ENCODE measurements at places on chromosomes 2 and 18.

DNA sequence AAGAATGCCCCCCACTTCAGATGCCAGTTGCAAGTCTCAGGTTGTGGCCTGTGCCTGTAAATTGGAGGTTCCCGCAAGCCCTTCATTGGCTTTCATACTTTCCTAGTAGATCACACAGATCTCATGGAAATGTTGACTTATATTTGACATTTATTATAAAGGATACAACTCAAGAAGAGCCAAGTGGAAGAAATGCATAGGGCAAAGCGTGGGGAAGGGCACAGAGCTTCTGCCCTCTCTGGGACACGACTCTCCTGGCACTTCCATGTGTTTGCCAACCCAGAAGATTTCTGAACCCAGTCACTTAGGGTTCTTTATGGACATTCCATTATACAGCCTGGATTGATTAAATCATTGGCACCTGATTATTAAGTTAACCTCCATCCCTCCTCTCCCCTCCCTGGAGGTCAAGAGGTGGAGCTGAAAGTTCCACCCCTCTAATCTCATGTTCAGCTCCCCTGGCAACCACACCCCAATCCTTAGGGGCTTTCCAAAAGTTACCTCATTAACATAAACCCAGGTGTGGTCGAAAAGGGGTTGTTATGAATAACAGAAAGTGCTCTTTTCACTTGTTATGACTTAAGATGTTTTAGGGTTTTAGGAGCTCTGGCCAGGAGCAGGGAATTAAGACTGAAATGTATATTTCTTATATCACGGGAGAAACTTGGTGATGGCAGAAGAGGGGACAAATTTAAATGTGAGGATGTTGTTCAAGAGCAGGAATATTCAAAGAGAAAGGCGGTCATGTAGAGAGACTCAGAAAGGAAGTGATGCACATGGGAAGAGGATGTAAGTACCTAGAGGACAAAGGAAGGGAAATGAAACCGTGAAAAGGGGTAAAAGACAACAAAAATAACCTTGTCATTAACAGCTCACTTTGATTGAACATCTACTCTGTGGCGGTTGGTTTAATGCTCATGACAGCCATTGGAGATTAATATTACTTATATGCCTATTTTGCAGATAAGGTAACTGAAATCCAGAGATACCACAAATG lies 31.8 kb downstream of the SP100 start:
- no peak for DNase-seq

- no peak for DNase-seq
Observed at GRCh38 chr2:99414566-99414965, 75.3 kb downstream of the REV1 start.

DNA sequence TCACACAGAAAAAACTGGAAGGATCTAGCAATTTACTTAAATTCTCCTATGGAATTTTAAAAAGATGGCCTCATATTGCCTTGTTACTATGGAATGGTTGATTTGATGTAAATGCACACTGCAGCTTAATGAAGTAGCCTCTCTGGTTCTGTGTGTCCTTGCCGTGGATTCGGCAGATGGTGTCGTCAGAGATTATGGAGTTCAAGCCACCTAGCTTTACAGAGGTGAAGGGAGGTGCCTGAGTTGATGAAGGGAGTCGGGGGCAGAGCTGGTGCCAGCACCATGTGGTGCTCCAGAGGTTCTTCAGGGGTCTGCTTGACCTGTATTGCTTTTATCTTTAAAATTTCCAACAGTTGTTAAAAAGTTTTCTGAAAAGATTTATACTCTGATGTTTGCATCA lies 48.8 kb downstream of the ASAP2 start:
- DNase-seq: no peak

- no peak for DNase-seq
Observed at GRCh38 chr2:230674966-230675672, 37.5 kb upstream of the CAB39 start.

DNA sequence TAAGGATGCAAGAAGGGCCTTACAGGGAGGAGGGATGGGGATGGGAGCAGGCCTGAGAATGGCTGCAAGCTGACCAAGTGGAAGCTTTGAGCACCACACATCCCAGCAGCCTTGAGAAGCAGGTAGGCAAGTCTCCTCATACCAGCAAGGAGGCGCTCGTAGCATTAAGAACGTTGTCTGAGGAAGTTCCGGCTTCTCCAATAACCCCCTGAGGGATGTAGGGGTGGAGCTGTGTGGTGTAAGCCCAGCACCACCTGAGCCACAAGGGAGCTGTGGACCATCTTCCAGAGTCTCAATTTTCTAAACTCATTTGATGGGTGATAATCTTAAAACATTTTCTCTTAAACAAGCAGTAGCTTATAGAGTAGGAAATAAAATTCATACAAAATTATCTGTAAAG lies 50.6 kb downstream of the ST3GAL5 start:
- DNase-seq: no peak

GRCh38 chr2:174138161-174138560 lies 110.2 kb downstream of the OLA1 start:
- DNase-seq: peak; percentile 17

DNA sequence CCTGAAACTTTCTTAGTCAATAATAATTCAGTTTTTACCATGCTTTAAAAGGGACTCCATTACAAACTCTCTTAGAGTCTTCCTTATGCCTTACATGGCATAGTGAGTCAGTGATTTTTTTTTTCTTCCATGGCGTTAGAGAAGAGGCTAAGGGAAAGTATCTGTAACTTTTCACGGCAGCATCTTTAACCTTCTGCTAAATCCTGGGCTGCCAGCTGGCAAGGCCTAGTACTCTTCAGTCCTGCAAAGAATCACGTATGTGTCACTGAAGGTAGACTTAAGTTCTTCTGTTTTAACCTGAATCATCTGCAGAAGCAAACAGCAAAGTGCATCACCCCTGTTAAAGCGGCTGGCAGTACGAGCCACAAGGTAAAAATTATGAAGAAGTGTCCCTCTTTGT lies 286.3 kb upstream of the FN1 start:
- DNase-seq: no peak

- no peak for DNase-seq
Observed at GRCh38 chr2:239959059-239959971, 65.8 kb downstream of the NDUFA10 start.

DNA sequence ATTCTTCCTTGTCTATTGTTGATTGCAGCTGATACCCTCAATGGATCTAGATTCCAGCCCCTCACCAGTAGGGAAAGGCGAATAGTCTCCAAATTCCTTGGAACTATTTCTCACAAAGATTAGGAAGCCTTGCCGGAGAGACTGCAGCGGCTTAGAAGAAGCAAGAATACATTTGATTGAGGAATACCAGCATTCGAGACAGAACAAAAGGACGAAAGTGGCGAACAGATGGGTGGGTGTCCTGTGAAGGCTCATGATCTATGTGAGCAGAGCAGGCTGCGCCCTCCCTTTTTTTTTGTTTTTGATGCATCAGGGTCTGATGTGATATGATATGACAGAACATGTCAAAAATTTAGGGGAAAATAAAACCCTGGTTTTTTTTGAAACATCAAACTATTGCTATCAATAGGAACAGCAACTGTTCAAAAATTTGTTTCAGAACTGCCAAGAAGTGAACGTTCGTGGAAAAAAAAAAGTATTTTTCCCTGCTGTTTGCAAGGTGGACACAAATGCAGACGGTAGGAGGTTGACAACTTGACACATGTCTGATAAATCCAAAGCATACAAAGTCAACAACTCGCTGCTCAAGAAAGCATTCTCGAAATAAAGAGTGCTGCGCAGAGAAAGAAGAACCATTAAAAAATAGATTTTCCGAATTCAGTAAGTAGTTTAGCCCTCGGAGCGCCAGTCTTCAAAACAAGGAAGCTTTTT lies 49.1 kb downstream of the PTGR3 start:
- no peak for DNase-seq

DNA sequence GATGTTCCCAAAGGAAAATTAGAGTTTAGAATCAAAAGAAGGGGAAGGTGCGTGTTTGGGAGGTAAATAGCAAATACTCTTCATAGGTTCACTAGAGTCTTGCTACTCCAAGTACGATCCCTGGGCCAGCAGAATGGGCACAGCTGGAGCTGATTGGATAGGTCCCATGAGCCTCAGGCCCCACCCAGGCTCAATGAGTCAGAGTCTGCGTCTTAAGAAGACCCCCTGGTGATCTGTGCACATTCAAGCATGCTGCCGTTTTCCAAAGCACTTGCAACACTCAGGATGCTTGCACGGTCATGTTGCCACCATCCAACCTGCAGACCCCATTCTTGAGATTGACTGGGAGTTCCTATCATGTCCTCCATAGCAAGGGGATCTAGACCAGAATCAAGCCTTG lies 40.5 kb downstream of the ABCG8 start:
- no peak for DNase-seq

- no peak for DNase-seq
Observed at GRCh38 chr2:150752229-150752628, 264.8 kb upstream of the RND3 start.

- no peak for DNase-seq
Observed at GRCh38 chr18:30730915-30731314, 311.6 kb downstream of the DSC3 start.

- peak; percentile 42 for DNase-seq
Observed at GRCh38 chr18:26813043-26813442, 52.5 kb downstream of the AQP4 start.

DNA sequence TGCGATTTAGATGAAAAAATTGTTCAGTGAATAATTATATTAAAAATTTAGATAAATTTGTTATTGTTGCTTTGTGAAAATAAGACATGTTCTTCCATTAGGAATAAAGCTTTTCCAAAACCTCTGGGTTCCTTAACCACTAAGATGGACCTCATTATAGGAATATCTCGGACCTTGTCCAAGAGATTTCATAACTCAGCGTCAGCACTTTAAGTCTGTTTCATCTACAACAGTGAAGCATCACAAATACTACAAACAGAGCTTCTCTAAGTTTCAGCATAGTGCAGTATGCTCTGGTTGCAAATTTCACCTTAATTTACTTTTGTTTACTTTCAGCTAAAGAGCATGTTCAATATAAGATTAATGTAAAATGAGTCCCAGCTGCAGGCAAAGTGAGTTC lies 150.3 kb downstream of the UBE2E3 start:
- no peak for DNase-seq

GRCh38 chr2:203261326-203262159 lies 22.7 kb downstream of the CYP20A1 start:
- DNase-seq: no peak

DNA sequence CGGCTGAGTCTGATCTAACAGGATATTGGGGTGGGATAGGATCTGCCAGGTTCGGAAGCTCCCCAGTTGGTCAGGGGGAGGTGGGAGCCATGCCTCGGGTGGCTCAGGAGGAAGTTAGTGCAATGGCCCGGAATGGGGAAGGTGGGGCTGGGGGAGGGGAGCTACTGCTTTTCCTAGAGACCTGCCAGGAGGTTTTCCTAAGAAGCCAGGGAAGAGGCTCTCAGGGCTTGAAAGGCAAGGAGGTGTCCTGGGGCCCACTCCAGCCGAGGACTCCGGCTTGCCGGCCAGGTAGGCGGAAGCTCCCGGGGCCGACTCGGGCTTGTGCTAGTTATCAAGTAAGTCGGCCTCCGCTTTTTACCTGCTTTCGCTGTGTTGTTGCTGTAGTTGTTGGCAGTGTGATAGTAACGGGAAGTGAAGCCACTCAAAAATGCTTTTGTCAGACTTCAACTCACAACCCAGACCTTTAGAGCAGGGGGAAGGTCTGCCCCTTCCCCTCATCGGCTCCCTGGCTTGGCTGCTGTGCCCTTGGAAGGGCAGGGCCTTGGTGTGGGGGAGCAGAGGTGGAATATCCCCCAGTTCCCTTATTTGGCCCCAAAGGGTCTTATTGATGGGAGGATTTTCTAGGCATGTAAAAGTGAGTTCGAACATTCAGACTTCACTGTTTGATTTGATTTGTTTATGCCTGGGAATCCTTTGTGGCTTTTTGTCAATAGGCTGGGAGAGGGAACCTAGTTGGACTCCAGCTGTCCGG lies 5.4 kb downstream of the GDF7 start:
- DNase-seq: no peak

DNA sequence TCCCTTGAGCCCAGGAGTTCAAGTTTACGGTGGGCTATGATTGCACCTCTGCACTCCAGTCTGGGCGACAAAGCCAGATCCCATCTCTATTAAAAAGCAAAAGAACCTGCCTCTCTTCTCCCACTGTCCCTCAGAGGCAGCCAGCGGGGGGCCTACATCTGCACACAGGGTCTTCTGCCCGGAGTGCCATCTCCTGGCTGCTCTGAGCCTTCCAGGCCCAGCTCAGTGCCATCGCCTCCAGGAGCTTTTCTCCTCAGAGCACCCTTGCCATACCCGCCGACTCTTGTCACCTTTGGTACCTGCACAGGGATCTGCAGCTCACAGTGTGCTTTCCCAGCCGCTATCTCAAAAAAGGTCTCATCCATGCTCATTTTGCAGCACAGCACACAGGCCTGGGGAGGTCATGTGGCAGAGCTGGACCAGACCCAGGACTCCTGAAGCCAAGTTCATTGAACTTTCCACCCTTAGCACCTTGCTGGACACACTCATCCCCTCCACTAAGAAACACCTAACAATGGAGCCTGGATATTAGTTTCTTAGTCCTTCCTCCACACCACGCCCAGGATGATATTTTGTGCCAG lies 186.3 kb downstream of the HAUS1 start:
- no peak for DNase-seq

DNA sequence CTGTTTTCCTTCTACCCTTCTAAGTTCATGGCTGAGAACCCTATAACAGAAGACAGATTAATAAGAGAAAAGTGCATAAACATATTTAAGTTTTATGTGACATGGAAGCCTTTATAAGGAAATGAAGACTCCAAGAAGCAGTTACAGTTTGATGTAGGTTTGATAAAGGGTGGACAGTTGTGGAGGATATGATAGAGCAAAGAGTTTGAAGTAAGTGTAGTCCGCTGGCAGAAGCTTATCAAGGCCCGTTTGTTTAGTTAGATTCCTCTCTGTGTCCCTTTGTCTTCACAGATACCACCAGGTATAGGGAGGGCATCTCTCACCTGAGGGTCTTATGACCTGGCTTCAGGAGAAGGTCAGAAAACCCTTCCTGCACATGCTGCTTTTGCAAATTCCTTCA lies 10.4 kb upstream of the CASP8 start:
- DNase-seq: no peak

- DNase-seq: no peak
Observed at GRCh38 chr2:44320832-44321231, 40.5 kb downstream of the PREPL start.

DNA sequence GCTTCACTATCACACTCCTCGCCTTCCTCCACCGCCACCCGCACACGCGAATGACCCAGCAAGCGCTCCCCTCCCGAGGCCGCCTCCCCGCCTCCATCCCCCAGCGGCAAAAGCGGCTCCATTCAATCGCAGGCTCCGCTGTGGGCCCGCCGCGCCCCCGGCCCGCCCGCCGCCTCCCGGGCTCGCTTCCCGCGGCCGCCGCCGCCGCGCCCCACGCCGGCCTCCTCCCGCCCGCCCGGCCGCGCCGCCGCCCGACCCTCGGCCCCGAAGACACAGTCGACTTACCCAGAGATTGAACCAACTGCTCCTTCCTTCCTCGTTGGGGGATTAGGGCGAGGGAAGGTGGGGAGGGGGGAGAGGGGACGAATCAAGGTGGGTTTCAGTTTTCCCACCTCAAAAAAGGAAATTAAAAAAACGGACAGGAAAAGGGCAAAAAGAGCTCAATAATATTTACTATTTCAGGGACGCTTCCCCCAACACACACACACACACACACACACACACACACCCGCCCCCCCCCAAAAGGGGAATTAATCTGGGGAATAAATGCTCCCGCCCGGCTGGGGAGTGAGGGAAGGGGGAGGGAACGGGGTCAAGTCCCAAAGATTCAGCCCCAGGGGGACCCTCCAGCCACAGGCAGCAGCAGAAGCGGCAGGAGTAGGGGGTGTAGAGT lies 743 bp downstream of the XPO1 start:
- DNase-seq: no peak

Measured in NCI-H748 treated with DMSO at 0.1 percent for 48 hours (cell line).